ENCODE measurements at places on chromosomes 3 and 15.

GRCh38 chr3:14369675-14370669, 32.4 kb upstream of the SLC6A6 start:
- DNase-seq, result no peak

GRCh38 chr15:64552281-64552948, 92.0 kb downstream of the ZNF609 start:
- no peak for DNase-seq

GRCh38 chr3:189975391-189975990, 145.2 kb downstream of the P3H2 start:
- no peak for DNase-seq

DNA sequence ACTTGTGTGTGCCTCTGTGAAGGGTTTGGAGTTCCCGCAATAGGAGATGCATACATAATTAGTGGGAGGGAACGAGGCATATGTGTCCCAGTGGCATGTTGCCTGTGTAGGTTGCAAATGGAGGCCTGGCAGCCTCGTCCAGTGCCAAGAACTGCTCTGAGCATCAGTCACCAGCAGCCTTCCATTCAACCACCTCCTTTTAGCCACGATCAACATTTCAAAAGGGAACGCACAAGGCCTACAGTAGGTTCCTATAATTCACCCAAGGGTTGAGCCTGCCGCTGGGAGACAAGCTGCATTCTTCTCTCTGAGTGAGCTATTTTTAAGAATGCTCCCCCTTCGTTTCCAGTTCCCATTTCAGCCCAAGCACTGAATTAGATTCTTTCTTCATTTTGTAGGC, 78.8 kb upstream of the CTNNB1 start:
- DNase-seq, result no peak

GRCh38 chr3:152830245-152830644, 4.7 kb upstream of the P2RY1 start:
- no peak for DNase-seq

- DNase-seq, result no peak
Observed at GRCh38 chr3:114241262-114241661, 3.9 kb upstream of the ZNF80 start.

DNA sequence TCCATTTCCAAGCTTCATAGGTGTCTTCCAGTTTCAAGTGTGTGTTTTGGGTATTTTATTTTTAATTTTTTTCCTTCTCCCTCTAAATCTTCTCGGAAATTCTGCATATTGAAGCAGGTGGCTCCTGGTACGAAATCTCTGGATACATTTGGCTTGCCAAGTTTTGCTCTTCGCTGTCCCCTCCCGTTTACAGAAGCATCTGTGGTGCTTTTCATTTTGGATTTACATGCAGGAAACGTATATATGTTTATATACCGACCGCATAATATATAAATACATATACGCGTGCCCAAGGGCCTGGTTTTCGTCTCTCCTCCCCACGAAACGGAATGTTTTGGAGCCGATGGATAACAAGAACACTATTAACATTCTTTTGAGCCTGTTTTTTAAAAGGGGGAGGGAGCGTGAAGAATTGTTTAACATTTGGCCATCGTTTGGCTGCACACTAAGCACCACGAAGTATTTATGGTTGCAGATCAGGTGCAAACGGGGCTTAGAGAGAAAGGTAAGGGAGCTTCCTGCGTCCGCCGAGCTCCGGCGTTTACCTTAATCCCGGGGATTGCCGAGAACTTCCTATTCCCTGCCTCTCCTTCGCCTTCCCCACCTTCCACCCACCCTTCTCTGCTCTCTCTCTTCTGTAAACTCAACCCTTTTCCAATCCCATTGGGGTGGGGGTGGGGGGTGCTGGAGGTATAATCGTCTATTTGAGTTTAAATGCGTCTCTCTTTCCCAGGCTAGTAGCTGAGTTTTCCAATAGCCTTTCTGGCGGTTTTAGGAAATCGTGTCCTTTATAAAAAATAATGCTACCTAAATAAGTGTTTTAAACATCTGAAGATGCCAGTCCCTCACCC, 1.1 kb upstream of the NLGN1 start:
- DNase-seq, result peak; percentile 36

DNA sequence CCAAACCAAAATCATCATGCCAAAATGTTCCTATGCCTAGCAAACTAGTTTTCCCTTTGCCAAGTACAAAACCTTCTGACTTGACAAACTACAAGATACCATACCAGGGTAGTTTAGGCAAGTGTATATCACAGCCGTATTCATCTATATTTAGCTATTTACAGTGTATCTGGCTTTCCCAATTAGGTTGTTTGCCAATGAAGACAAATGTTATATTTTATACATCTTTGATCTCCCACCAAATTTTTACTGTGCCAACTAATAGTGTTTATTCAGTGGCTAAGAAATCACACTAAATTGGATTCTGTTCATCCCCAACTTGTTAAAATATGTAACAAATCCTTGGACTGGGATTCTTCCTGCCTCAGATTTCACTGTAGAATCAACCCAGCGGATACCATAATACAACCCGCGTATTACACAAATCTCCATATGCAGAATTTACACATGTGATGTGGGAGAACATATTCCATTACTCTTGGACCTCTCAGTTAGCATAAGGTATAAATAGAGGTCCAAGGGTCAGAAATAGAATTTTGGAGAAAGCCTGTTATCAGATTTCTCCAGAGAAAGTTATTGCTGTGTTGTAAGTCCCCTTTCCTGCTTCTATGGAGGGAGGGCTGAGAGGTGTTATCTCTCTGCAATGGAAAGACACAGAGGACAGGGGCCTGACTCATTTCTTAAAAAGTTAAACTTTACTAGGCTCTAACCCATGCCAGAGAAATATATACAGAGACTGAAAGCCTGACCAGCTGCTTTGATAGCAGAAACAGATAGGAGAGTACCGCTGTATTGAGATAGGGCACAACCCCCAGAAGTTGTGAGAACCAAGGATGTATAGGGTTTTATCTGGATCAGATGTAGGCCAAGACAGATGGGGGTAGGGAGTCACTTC, 467.0 kb downstream of the FGF12 start:
- no peak for DNase-seq

DNA sequence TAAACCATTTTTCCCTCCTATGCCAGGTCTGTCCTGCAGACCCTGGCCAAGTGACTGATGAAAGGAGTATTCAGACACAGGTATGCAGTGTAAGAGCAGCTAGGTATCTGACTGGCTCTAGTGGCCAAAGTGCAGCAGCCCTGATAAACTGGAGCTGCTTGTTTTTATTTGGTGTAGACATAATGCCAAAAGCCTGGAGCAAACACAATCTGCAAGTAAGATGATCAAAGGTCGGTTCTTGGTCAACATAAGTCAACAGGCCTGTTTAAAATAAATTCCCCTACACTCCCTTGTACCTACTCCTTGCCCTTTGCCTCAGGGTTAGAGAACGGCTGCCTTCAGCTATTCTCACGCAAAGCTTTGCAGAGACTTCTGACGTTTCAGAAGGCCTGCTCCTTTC, 1003.1 kb downstream of the ZPLD1 start:
- DNase-seq, result no peak

DNA sequence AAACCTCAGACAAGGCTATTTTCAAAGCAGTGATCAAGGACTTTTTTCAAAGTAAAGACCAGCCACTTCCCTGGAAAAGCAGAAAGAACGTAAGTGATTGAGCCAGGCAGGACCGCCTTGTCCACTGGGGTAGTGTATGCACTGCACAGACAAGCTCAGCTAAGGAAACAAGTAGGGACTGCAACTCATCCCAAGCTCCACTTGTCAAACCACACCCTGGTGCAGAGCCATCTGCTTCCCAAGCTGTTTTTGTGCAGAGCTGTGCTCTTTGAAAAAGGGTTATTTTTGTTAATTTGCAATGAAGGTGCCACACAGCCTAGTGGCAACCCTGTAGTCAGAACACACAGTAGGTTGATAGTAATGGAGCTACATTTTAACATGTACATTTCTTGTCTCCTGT, 193.3 kb downstream of the ADAMTS9 start:
- no peak for DNase-seq

DNA sequence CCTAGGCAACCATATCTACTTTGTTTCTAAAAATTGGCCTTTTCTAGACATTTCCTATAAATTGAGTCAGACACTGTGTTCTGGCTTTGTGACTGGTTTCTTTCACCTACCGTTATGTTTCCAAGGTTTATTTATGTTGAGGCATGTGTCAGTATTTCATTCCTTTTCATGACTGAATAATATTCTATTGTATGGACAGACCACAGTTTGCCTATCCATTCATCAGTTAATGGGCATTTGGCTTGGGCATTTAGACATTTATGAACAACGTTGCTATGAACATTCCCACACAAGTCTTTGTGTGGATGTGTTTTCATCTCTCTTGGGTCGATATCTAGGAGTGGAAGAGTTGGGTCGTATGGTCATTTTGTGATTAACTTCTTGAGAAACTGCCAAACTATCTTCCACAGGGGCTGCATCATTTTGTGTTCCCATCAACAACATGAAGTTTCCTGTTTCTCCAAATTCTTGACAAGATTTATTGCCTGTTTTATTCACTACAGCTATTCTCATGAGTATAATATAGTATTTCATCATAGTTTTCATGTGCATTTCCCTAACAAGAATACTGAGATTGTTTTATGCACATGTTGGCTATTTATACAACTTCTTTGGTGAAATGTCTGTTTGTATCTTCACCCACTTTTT, 3.5 kb upstream of the EFCC1 start:
- no peak for DNase-seq

- no peak for DNase-seq
Observed at GRCh38 chr15:41028853-41029252, 75.6 kb downstream of the CHAC1 start.

All from NCI-H1092 (cell line).